ENCODE measurements at places on chromosomes 13 and 19.
A peak's percentile ranks its signal among the peaks of the same experiment; 100 is the strongest.

GRCh38 chr13:110416131-110417025, 109.3 kb downstream of the COL4A2 start:
- DNase-seq: no peak

DNA sequence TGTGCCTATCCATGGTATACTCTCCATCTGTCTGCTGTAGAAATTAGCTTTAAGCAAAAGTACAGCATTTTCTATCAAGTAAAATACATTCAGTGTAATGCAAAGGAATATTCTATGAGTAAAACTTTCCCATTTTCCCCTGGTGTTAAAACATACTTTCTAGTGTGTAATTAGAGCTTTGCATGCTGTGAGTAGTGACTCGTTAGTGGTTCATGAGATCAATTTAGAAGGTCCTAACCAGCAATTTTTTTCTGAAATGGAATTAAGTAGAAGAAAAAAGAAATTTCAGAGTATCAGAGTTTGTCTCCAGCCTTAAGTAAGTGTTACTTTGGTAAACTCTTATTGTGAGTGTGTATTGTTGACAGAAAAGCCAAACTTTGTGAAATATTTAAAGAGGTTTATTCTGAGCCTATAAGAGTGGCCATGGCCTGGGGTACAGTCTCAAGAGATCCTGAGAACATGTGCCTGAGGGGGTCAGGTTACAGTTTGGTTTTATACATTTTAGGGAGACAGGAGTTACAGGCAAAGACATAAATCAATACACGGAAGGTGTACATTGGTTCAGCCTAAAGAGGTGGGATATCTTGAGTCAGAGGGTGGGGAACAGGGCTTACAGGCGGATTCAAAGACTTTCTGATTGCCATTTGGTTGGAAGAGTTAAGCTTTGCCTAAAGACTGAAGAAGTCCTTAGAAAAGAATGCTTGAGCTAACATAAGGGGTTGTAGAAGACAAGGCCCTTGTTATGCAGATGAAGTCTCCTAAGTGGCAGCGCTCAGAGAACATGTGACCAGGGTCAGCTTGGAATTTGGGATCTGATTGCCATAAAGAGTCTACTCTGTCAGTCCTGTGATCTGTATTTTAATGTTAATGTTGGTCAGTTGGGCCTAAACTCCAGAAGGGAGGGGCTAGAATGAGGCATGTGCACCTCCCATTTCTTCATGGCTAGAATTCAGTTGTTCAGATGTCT, 25.5 kb downstream of the FAM187B start:
- no peak for DNase-seq

GRCh38 chr19:56912401-56913112, 72.0 kb upstream of the PEG3 start:
- DNase-seq: no peak

GRCh38 chr19:14770944-14771839, 7.2 kb downstream of the ADGRE2 start:
- no peak for DNase-seq

- no peak for DNase-seq
Observed at GRCh38 chr13:99012539-99012938, 34.7 kb upstream of the DOCK9 start.

- DNase-seq: no peak
Observed at GRCh38 chr19:39401070-39401548, 5.5 kb upstream of the ZFP36 start.

DNA sequence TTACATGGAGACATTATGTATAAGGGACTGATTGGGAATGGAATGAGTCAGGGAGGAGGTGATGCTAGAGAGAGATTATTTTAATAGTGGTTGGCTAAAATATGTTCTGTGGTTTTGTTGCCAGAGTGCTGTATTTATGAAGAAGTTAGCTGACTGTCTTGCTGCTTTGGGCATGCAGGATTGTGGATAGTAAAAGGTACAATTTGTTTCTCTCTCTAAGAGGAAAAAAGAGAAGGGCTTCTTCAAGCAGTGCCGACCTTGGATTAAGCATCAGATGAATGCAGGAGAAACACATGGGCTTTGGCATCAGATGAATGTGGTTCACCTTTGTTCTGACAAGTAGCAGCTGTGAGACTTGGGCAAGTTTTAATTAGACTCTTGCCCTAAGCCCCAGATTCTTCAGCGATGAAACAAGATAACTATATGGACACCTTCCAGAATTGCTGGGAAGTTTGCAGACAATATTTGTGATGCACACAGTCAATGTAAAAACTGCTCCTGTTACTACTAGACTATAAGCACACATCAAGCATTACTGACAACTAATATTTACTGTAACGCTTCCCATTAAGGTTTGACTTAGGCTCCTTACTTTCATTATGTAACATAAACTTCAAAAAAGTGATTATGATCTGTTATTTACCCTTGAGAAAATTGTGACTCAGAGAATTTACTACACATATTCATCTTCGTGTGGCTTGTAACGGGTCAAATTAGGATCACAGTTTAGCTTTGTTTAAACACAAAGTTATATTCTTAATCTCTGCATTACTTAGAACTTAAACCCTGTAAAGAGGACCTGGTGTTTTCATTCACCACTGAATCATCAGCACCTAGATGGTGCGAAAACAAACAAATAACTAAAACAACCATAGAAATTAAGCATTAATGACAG, 824.0 kb downstream of the PCDH9 start:
- DNase-seq: peak; percentile 93

GRCh38 chr19:40597329-40597838, 3.8 kb upstream of the LTBP4 start:
- no peak for DNase-seq

DNA sequence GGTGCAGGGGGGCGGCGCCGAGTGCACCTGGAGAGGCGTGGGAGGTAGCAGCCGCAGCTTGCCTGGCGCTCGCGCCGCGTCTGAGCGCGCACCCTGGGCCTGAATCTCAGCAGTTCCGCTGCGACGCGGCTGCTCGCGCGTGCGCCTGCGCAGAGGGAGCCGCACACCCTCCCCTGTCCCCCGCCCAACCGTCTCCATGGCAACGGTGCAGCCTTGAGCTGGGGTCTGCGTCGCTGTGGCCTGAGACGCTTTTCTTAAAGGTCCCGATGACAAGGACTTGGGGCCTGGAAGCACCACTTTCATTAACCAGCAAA, at the start of gene PNMA8B:
Gene PNMA8B (minus strand): TSS at position 82 of the 314 bp plus-strand sequence. CDS start 402 bp downstream, outside the sequence.
- DNase-seq: no peak

GRCh38 chr13:67867206-67867605, 637.1 kb upstream of the PCDH9 start:
- DNase-seq: no peak

DNA sequence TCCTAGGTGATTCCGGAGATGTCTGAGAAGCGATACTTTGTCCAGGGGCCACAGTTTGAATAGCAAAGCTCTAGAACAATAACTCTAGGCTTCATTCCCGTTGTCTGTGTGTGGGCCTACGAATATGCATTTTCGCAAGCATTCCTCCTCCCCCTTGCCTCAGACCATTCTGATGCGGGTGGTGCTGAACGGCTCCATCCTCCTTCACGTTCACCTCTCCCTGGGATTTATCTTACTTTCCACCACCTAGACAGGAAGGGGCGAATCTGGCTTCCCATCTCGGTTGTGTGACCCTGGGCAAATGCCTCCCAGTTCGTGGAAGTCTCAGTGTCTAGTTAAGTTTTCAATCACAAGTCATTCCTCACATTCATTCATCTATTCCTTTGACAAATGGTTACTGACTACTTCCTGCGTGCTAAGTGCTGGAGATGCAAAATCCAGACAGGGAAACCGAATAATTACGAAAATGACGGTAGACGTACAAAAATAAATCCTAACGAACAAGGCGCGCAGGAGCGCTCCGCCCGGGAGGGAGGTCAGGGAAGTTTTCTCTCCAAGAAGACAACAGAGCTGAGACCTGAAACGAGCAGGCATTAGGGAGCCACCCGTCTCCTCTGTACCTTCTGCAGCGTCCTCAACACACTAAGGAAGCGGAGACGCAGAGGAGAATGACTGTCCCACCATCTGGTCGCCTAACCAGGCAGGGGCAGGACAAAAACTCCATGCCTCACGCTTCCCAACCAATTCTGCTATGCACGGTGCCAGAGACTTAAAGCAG, 1.3 kb upstream of the CNOT3 start:
- no peak for DNase-seq

DNA sequence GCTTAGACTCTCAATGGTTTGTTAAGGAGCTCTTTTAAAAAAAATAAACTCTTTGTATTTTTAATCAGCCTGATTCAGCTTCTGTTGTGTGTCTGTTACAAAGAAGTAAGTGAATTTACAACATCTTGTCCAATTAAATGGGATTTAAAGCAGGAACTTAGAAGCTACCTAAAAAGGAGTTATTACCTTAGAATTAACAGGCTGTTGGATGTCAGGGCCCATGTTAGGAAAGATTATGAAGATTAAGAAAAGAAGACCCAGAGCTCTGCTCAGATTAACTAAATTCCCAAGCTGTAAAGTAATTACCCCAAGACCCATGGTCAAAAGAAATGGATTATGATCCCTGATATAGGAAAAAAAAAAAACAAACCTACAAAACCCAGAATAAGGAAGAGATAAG, 44.1 kb upstream of the ZNF780A start:
- DNase-seq: no peak

DNA sequence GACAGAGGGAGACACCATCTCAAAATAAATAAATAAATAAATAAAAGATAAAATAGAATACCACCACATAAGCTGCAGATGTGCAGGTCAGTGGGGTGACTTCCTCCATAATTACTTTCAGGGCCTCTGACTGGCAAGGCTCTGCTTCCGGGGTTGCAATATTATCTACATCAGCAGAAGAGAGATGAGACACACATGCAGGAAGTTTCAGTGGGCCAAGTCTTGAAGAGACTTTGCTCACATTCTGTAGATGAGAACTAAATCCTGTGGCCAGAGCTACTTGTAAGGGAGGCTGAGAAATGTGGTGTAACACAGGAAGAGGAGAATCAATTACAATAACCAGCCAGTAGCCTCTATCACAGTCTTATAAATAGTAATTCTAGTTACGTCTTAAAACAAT, 89.9 kb upstream of the MAB21L1 start:
- DNase-seq: no peak
